ENCODE measurements at places on chromosomes 3 and 15. TPM values are rescaled to one million over a fixed set of nuclear protein-coding genes. Genes with fewer than 3 reads are reported as not detected.
A peak's percentile ranks its signal among the peaks of the same experiment; 100 is the strongest.

Gene TGM4
- total RNA-seq: not detected

Gene CTXN2
- not detected for total RNA-seq

Gene PRTG
- 13.4 TPM for total RNA-seq

Gene RASL12
- total RNA-seq: 0.07 TPM

Gene SKOR1
- total RNA-seq: 0.05 TPM

Gene BTD
- 18.1 TPM for total RNA-seq

Gene UROC1
- not detected for total RNA-seq

Gene MYL3
- not detected for total RNA-seq

Gene CCDC39
- not detected for total RNA-seq

Gene ALDH1A3
- total RNA-seq: 1.9 TPM

Gene ST8SIA2
- total RNA-seq: 1.9 TPM

DNA sequence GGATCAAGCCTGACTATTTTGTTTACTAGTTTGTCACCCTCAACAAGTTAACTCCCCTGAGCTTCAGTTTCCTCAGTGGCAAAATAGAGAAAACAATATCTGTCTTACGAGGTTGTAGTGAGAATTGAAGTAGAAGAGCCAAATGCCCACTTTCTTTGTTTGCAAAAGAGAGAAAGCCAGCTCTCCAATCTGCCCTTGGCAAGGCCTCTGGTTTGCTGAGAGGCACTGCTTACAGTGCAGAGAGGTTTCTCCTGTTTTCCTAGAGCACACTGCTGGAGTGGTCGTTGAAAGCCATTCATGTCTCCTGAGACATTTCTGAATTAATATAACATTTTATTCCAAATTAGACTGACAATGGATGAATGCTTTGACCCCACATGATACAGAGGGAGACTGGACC is 260.5 kb upstream of the IGF1R start:
- DNase-seq: no peak

DNA sequence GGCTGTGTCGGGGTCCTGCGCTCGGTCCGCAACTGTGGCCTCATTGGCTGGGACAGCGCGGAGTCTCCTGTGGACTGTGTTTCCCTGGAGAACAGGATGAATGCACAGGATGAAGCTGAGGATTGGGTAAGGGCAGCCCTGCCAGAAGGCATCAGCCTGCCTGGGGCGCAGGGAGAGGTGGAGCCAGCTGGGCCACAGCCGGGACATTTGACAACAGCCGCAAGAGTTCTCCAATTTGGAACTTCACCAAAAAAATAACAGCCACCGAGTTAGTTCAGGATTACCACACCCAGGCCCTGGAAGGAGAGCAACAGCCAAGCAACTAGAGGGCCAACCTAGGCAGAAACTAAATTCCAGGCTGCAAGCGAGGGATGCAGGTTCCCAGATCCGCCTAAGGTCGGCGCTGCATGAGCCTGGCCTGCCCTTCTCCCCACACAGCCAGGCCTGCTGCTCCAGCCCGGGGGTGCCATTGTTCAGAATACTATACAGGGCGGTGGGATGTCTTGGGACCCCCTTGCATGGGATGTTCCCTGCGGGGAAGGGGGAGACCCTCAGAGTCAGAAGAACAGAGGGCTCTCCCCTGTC is 229.3 kb downstream of the OCA2 start:
- DNase-seq: no peak

GRCh38 chr3:20683910-20684309 is 497.9 kb upstream of the SGO1 start:
- DNase-seq: no peak

DNA sequence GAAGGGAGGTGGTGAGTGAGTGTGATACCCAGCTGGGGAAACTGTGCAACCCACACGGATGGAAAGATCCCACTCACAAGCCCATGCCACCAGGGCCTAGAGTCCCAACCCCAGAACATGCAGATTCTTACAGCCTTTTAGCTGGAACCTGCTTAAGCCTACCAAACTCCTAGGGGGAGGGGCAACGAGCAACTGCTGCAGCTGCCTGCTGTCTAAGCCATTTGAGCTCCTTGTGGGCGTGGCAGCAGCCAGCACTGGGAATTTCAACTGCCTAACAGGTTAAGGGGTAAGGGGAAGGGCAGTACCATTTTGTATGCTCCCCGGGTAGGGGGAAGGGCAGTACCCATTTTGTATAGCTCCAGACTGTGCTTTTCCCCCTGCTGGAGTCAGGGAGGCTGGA is 673.2 kb upstream of the BCHE start:
- no peak for DNase-seq

DNA sequence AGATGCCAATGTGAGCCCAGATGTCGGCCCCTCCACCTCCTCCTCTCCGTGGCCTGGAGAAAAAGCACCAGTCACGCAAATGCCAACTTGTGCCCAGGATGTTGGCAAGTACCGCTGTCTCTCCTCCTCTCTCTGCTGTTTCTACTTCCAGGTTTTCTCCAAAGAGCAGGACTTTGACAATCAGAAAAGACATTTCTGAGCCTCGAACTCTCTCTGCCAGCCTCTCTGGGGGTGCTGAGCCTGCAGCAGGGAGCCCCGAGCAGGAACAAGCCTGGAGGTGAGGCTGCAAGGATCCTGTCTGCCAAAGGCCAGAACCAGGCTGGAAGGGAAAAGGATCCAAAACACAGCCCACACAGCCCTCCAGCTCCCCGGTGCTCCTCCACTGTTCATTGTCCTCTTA is 89.7 kb downstream of the SEC22A start:
- no peak for DNase-seq

DNA sequence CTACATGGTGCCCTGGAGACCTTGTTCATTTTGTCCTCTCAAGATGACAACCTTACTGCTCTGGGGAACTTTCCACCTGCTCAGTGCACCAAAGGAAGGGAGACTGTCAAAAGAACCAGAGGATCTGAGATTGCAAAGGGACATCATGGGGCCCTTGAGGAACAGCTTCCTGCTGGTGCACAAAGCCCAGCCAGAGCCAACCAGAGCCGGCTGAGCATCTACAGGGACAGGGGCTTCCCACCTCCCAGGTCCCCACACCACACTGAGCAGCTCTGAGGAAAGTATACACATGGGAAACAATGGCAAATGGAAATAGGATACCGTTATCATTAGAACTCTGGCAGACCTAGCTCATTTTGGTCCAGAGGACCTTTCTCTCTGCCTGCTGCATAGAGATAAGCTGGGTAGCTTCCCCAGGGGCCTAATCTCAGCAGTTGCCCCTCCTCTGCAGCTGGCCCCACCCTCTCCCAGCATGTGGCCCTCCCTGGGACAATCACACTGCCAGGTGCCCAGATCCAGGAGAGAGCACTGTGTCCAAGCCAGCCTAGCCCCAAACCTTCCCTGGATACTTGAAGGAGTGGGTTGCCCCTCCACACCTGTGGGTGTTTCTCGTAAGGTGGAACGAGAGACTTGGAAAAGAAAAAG is 123.4 kb upstream of the PRR20G start:
- no peak for DNase-seq

- DNase-seq: peak; percentile 5
These were observed 361.8 kb downstream of the FGF12 start for GRCh38 chr3:192365571-192365970.

GRCh38 chr15:44668921-44669320 is 5.5 kb upstream of the SPG11 start:
- DNase-seq: no peak

GRCh38 chr15:73030122-73030679 is 22.1 kb upstream of the NEO1 start:
- no peak for DNase-seq

DNA sequence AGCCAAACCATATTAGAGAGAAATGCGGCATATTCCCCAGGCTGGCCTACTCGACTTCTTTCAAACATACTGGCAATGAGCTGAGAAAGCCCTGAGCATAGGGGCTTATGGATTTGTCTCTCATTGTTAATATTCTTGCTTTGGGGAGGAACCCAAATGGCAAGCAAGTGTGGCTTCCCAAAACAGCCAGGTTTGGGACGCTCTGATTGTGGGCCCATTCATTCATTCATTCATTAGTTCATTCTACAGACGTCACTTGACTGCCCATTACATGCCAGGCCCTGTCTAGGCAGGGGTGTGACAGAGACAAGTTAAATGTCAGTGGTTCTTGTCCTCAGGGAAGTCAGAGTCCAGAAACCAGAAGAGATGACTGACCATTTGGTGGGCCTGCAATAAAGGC is 77.4 kb upstream of the THBS1 start:
- DNase-seq: no peak

GRCh38 chr3:186128158-186128557 is 19.3 kb upstream of the ETV5 start:
- no peak for DNase-seq

- no peak for DNase-seq
These were observed 10.8 kb downstream of the NOX5 start for GRCh38 chr15:69025320-69025719.

- no peak for DNase-seq
These were observed 25.8 kb downstream of the NPTN start for GRCh38 chr15:73607405-73607804.

- DNase-seq: no peak
These were observed 137.5 kb upstream of the SPRED1 start for GRCh38 chr15:38115121-38115520.

DNA sequence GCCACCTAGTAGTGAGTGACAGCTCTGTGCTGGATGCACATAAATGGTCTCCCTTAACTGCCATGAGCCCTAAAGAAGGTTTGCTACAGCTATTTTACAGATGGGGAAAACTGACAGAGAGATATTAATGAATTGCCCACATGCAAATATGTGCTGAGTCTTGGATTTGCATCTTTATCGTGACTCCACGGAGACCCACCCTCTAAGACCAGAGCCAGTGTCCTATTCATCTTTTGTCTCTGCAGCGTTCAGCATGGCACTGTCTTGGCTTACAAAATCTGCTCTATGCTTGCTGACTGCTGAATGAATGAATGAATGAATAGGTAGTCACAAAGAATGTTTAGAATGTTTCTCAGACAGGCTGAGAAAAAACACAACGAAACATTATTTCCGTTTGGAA is 48.3 kb downstream of the BTD start:
- no peak for DNase-seq

DNA sequence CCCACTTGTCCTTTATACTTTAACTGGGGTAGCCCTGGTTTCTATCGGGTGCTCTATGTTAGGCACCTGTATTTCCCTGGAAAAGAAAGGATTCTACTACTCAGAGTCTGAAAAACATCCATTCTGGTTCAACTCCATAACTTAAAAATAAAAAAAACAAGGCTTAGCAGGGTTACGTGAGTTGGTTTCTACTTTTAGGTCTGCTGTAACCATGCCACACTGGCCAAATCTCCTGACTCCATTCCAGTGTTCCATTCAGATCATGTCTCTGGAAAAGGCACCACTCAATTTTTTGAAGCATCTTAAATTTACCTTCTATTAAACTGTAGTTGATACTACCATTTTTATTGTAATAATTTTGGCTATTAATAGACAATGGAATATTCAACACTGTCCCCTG is 62.1 kb downstream of the CAPN3 start:
- DNase-seq: no peak

DNA sequence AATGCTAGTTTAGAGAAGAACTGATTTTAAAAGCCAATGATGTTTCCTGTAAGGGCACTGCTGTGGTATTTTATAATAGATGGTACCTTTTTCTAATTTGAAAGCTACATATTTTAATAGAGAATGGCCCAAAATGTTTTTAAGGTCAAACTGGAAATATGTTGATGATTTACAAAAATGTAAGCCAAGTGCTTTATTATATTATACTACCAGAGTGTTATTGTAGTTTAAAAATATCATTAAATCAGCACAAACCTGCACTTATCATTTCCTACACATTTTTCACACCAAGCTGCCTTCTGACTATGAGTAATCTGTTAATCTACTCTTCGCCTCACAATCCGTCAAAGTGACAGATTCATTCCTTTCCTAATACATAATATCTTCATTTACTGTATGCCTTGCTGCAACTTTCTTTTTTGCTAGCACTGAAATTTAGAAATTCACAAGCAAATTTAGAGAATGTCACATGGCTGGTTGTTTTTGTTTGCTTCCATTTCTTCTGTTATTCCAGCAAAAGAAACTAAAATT is 126.4 kb upstream of the FAM3D start:
- DNase-seq: no peak

- DNase-seq: no peak
These were observed 48.4 kb downstream of the HES1 start for GRCh38 chr3:194184265-194184751.

DNA sequence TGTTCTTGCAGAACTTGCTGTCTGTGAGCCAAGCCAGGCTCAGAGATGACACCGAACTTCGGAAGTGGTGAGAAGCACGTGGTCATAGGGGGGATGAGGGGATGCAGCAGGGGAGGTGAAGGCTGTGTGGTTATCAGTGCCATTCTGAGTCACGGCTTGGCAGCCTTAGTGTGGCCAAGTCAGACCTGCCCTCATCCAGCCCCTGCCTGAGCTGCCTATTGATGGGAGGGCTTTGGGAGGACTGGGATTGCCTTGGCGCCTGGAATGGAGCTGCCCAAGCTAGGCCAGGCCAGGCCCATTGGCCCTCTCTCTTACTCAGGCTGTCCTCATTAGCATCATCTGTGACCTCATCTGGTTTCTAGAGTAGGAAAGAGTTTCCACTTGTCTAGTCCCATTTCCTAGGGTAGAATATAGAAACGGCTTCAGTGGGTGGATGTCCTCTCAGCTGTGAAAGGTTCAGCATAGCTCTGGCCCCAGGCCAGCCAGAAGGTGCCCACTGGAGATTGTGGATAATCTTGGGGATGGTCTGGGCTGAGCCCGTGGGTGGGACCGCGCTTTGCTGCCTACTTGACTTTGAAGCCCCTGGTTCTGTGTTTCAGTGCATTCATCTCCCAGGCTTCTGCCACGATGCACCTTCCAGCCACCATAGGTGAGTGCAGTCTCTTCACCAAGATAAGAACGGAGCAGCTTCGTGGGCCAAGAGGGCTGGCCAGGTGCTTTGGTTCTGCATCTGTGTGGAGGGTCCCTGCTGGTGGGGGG is 7.2 kb downstream of the FAH start:
- no peak for DNase-seq

GRCh38 chr15:59294574-59295260 is 78.0 kb downstream of the MYO1E start:
- no peak for DNase-seq

- no peak for DNase-seq
These were observed 27.8 kb upstream of the PIK3CB start for GRCh38 chr3:138862531-138862923.

DNA sequence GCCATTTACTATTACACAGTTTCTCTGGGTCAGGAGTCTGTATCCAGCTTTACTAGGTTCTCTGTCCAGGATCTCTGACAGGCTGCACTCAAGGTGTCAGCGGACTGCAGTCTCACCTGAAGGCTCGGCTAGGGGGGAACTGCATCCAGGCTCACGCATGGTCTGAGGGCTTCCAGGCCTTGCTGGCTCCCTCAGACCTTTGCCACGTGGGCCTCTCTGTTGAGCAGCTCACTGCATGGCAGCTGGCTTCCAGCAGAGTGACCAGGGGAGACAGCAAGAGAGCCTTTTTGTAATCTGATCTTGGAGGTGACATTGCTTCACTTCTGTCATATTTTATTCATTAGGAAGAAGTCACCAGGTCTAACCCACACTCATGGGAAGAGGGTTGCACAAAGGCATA is 152.3 kb downstream of the CACNA2D3 start:
- no peak for DNase-seq

- DNase-seq: no peak
These were observed 40.0 kb downstream of the MAP4 start for GRCh38 chr3:47976135-47976732.

- DNase-seq: no peak
These were observed 766 bp upstream of the EMC4 start for GRCh38 chr15:34223904-34224596.

GRCh38 chr3:165903885-165904630 is 66.8 kb upstream of the BCHE start:
- DNase-seq: no peak
